ENCODE measurements at places on chromosomes 12 and 14.

- H3K27me3 ChIP-seq = no peaks in the 10 kb centered on the region
- peak overlapping the region; percentile 11 for H3K27ac ChIP-seq
- DNase-seq = peak; percentile 90
- peaks cover 25% of the 10 kb centered on the region for H3K4me1 ChIP-seq
Measured at GRCh38 chr12:121773011-121773777, 20.3 kb downstream of the RHOF start.

GRCh38 chr14:78683206-78683605, 513.0 kb downstream of the NRXN3 start:
- H3K27ac ChIP-seq = no peak overlapping the region
- no peaks in the 10 kb centered on the region for H3K27me3 ChIP-seq
- H3K36me3 ChIP-seq = no peaks in the 10 kb centered on the region
- DNase-seq = no peak
- H3K4me3 ChIP-seq = no peak overlapping the region
- H3K4me1 ChIP-seq = no peaks in the 10 kb centered on the region

GRCh38 chr12:5548152-5548943, 116.4 kb downstream of the NTF3 start:
- no peak overlapping the region for H3K27ac ChIP-seq
- H3K4me1 ChIP-seq = no peaks in the 10 kb centered on the region
- H3K4me3 ChIP-seq = no peak overlapping the region
- H3K27me3 ChIP-seq = no peaks in the 10 kb centered on the region

GRCh38 chr14:88272390-88273269, 50.4 kb downstream of the KCNK10 start:
- H3K27ac ChIP-seq = no peak overlapping the region
- no peaks in the 10 kb centered on the region for H3K4me1 ChIP-seq
- no peak overlapping the region for H3K4me3 ChIP-seq
- peaks cover 4% of the 10 kb centered on the region for H3K27me3 ChIP-seq

GRCh38 chr12:65188179-65188701, 18.9 kb downstream of the LEMD3 start:
- peaks cover 64% of the 10 kb centered on the region for H3K4me1 ChIP-seq
- H3K27ac ChIP-seq = no peak overlapping the region
- no peak overlapping the region for H3K4me3 ChIP-seq

DNA sequence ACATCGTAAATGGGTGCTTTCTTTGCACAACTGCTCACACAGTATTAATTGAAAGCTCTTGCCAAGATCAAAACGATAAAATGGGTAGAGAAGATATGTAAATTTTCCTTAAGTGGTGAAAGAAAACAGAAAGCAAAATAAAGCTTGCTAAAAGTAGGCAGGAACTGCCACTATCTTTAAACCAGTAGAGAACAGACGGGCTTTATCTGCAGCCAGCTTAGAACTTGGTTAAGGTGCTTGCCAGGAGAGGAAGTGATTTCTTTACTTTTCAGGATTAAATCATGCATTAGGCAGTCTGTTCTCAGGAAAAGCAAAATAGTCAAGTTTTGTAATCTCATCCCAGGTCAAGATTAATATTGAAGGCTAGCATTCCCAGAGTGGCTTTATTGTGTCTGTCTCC, 56.9 kb upstream of the CCDC175 start:
- peaks cover 37% of the 10 kb centered on the region for H3K27me3 ChIP-seq
- no peak overlapping the region for H3K4me3 ChIP-seq
- peaks cover 3% of the 10 kb centered on the region for H3K4me1 ChIP-seq
- H3K36me3 ChIP-seq = no peaks in the 10 kb centered on the region
- no peak overlapping the region for H3K27ac ChIP-seq
- no peak for DNase-seq

DNA sequence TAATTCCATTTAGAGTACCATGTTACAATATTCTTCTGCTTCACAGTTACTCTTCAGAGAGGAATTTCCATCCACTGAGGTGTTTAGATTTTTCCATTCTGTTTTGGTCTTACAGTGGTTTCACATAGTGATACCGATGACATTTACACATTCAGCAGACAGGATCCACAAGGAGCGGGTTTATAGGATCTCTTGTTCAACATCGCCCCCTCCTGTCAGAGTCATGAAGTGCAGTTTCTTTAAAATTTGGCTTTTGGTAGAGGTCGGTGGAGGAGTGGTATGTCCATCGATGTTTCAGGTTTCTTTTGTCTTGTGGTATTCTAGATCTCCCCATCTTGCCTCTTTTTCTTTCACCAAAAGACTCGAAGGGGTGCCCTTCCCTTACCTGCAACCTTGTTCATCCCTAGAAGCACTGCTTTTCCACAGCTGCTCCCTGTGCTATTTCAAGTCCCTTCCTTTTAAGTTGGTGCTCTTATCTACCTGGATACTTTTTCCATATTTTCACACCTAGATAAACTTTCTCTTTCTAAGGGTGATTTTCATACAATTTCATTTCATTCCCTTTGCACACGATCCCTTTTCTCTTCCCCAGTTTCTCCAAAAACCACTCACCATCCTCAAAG, 181.3 kb downstream of the ITPR2 start:
- no peaks in the 10 kb centered on the region for H3K27me3 ChIP-seq
- DNase-seq = peak; percentile 62

DNA sequence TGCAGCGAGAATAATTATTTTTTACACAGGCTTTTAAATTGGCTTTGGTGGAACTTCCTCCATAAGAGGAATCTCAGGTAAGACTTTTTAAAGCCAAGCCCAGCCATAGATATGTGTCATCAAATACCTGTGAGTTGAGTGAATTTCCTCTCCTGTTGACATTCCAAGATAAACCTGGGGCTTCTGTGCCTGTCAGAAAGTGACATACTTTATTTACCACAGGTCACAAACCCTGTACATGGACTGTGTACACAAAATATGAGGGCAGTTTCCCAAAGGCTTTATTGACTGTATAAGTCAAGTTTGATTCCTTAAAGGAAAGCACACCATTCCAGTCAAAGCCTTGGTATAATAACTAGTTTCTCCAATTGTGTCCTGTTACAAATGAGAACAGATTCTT, 25.9 kb upstream of the SRSF5 start:
- peaks cover 11% of the 10 kb centered on the region for H3K27me3 ChIP-seq
- H3K4me3 ChIP-seq = no peak overlapping the region
- H3K36me3 ChIP-seq = peaks cover 2% of the 10 kb centered on the region
- peaks cover 2% of the 10 kb centered on the region for H3K4me1 ChIP-seq
- H3K27ac ChIP-seq = no peak overlapping the region

GRCh38 chr12:44626883-44627282, 249.2 kb downstream of the NELL2 start:
- no peak overlapping the region for H3K4me3 ChIP-seq
- H3K27me3 ChIP-seq = no peaks in the 10 kb centered on the region
- no peaks in the 10 kb centered on the region for H3K36me3 ChIP-seq
- no peaks in the 10 kb centered on the region for H3K4me1 ChIP-seq
- no peak for DNase-seq

GRCh38 chr12:104619305-104619704, 162.6 kb downstream of the CHST11 start:
- no peaks in the 10 kb centered on the region for H3K27me3 ChIP-seq
- H3K27ac ChIP-seq = no peak overlapping the region
- H3K36me3 ChIP-seq = peaks cover 26% of the 10 kb centered on the region
- peaks cover 14% of the 10 kb centered on the region for H3K4me1 ChIP-seq
- no peak for DNase-seq
- H3K4me3 ChIP-seq = no peak overlapping the region

DNA sequence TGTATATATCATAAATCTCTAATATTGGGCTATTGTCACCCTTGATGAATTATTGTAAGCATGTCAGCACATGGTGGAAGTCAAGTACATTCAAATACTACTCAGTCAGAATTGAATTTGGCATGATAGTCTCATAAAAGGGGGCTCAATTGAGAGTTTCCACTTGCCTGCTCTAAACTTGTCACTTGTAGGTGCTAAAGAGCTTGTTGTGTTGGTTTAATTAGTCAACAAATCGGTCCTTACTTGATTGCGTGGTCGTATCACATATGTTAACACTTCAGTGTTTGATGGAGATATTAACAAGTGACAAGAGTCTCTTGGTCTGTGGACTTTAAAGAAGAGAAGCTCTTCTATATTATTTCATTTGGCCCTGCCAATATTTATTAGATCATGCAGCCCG, 81.1 kb downstream of the NKX2-1 start:
- peaks cover 7% of the 10 kb centered on the region for H3K27me3 ChIP-seq
- no peak for DNase-seq
- no peaks in the 10 kb centered on the region for H3K36me3 ChIP-seq
- H3K27ac ChIP-seq = no peak overlapping the region
- no peaks in the 10 kb centered on the region for H3K4me1 ChIP-seq

Data from activated naive CD4-positive, alpha-beta T cell treated with anti-CD3 and anti-CD28 coated beads, Interleukin-2, amount 10 ng/mL, durations not matched to agents 7 days and 5 days (primary cell).